CD4-positive, alpha-beta T cell treated with Interleukin-17A for 1 hour (primary cell): ENCODE measurements at places on chromosomes 12 and 14.

DNA sequence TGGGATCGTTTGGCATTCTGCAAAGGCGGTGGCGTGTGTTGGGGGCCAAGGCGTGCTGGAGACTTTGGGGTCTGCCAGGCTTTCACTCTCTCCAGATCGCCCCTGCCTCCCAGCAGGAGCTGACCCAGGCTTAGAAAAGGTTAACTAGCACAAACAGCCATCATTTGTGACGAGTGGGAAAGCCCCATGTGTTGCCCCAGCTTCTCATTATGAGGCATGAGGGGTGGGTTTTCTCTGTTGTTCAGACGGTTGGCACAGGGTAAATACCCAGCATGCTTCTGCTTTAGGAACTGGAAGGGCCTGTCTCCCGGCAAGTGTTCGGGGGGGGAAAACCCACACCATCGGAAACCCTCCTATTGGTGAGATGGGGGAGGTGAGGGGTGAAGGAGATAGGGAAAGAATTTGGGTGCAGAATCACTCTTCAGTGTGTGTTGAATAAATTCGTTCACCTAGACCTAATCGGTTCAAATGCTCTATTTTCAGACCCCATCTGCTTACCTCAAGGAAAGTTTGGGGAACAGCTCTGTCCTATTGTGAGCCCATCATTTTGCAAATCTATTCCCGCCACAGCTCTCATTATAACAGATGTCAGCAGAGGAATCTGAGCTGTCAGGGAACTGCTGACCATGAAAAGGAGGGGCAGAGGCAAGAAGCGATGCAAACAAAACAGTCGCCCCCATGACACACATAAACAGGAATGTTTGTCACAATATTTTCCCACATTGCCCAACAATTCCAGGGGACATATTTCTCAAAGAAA is 34.7 kb upstream of the C12orf42 start:
- no peak for DNase-seq

DNA sequence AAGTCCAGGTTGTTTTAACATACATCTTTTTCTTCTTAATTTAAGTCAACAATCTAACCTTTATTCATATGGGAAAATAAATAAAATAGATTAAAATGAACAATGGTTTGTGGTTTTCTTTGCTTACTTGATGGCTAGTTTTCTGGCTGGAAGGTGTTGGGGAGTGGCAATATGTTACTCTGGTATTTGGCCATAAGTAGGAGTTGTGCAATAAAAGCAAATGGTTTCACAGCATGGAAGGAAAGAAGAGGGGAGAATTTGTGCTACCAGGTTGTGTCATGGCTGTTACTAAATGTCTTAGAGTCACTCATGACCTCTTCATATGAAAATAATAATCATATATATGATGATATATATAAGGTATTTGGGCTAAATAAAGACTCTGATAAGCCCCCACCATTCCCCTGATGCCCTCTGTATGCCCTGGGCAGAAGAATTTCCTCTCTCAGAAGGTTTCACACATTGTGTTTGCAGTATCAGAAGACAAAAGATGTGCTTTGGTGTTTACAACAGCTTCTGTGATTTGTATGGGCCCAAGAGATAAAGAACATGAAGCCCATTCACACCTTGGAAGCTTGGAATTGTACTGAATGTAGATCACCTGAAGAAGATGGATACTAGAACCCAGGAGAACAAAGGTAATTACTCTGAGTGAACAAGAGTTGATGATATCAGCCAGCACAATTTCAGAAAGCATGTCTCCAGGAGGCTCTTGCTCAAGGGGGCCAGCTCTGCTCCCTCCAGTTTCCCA is 160.9 kb downstream of the ALG10B start:
- no peak for DNase-seq

DNA sequence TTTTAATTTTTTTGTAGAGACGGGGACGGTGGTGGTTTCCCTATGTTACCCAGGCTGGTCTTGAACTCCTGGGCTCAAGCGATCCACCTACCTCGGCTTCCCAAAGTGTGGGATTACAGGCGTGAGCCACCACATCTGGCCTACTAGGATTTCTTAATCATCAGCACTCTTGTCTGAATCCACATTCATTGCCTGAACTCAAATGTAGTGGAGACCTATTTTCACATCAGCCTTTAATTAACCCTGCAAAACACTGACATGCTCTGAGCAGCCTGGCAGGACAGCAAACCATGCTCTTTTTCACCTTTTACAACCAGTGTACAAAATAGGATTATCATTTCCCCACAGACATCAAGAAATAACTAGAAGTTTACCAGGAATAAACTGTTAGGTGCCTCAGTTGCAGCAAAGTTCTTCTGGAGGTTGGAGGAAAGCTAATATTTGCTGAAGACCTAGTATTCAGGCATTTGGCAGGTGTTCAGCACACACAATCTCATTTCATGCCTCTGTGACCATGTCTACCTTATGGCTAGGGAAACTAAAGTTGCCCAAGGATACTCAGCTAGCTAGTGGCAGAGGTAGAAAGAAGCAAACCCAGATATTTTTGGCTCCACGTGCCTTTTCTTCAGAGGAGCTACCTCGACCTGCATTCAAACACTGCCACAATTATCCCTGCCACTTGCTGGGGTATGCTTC is 37.7 kb downstream of the CFL2 start:
- DNase-seq: no peak

GRCh38 chr14:66238969-66239368 is 247.2 kb upstream of the CCDC196 start:
- no peak for DNase-seq

GRCh38 chr12:27566626-27567025 is 42.6 kb downstream of the PPFIBP1 start:
- no peak for DNase-seq

- DNase-seq: no peak
These were observed 216.1 kb downstream of the MSRB3 start for GRCh38 chr12:65494537-65494936.

DNA sequence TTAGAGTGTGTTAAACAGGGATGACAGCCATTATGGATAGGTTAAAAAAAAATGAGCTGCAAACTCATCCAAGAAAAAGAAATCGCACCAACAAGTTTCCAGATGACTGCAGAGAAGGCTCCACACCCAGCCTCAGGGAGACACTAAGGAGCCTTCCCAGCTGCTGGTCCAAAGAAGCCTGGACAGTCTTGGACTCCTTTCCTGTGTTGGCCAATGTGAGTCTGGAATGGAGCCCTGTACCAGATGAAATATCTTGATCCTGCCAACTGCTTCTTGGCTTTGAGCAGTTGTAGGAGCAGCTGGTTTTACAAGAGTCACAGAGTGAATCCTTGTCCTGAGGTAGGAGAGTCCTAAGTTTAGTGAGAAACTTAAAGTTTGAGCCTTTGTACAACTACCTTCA is 44.5 kb downstream of the SLC38A1 start:
- DNase-seq: no peak

DNA sequence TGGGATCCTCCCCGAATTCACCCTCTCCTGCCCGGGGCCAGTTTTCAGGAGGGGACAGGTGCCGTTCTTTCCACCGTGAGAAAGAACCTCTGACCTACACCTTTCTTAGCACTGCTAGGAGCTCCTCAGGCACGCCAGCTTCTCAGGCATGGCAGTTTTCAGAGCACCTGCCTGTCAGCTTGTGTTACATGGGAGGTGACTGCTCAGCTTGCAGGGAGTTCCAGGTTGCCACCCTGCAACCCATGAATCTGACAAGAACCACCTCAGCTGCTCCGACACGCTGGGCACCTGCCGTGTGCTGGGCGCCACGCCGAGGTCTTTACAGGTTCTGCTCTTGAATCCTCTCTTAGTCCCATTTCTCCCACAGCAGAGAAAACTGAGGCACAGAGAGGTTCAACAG is 12.9 kb downstream of the BRI3BP start:
- DNase-seq: no peak

GRCh38 chr14:103692159-103692558 is 23.1 kb downstream of the XRCC3 start:
- no peak for DNase-seq

GRCh38 chr12:94799136-94799535 is 148.8 kb upstream of the TMCC3 start:
- DNase-seq: no peak

DNA sequence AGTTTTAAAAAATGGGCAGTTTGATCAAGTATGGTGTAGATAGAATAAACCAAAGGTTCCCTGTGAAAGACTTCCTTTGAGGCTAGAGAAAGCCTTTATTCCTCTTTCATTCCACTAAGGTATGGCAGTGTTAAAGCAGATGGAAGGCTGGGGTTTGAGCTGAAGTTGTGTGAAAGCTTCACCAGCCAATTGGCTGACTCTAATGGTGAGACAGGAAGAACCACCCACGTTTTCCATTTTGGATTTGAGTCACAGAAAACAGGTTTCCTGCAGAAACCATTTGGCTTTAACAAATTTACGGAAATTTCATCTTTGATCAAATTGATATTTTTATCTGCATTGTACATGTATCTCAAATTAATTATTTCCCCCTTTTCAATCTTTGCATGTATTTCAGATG is 455.0 kb downstream of the PCNX1 start:
- no peak for DNase-seq

- DNase-seq: no peak
These were observed 42.0 kb downstream of the LGMN start for GRCh38 chr14:92706386-92706785.

- no peak for DNase-seq
These were observed 26.9 kb upstream of the FERMT2 start for GRCh38 chr14:52977798-52978197.

- no peak for DNase-seq
These were observed 63.7 kb downstream of the DNAI7 start for GRCh38 chr12:25131270-25131669.

DNA sequence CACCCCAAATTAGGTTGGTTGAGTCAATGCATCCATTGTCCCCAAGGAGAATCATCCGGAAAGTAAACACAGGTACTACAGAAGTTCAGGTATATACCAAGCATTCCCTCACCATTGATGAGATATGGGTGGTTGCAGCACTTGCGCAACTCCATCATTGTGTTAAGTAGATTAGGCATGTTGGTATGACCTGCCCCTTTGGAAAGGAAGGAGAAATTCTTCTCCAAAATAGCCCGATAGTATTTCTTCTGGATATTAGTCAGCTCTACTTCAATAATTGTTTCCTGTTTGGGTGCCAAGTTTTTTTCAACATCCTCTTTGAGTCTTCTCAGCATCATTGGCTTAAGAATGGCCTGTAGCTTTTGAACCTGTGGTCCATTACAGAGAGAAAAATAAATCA is 21.3 kb upstream of the SUPT16H start:
- DNase-seq: no peak

DNA sequence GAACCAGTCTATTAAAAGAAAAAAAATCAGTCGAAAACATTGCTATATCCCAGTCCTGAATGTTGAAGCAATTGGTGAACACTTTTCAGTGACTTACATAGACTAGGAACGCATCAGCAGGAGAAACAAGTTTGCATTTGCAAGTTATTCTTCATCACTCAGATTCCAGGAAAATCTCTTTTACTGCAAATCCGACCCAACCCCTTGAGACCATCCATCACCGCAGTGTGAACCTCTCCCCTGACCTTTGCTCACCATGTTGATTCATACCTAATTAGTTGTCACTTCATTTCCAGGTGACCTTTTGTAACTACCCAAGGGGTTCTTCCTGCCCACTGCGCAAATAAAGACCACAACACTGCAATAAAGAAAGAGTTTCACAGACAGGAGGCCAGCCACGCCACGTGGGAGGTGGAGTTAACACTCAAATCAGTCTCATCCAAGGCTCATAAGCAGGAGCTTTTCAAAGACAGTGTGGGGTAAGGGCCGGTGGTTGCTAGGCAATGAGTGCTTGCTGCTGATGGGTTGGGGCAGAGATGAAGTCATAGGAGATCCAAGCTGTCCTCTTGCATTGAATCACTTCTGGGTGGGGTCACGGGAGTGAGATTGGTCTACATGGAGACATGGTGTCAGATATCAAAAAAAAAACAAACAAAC is 241.3 kb upstream of the TMEM132C start:
- DNase-seq: no peak

DNA sequence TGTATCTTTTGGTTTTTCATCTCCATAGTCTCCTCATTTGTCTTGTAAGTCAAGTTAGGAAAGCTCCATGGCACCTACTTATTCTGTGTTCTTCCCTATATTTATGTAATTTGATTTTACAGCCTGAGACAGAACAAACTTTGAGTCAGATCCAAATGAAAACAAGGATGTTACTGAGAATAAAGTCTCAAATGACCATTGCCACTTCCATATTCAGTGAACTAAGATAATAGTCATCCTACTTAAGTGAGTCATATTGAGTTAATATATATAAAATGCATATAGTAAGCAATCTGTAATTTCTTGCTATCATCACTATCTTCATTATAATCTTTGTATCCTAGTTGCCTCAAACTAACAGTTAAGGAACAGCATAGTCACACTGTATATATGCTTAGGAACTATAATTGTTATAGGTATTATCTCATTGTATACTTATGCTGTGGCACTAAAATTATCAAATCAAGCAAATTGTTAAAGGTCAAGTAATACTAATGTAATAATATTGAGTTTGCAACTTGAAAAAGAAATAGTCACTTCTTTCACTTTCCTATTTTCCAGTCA is 30.8 kb downstream of the TMTC3 start:
- DNase-seq: no peak

DNA sequence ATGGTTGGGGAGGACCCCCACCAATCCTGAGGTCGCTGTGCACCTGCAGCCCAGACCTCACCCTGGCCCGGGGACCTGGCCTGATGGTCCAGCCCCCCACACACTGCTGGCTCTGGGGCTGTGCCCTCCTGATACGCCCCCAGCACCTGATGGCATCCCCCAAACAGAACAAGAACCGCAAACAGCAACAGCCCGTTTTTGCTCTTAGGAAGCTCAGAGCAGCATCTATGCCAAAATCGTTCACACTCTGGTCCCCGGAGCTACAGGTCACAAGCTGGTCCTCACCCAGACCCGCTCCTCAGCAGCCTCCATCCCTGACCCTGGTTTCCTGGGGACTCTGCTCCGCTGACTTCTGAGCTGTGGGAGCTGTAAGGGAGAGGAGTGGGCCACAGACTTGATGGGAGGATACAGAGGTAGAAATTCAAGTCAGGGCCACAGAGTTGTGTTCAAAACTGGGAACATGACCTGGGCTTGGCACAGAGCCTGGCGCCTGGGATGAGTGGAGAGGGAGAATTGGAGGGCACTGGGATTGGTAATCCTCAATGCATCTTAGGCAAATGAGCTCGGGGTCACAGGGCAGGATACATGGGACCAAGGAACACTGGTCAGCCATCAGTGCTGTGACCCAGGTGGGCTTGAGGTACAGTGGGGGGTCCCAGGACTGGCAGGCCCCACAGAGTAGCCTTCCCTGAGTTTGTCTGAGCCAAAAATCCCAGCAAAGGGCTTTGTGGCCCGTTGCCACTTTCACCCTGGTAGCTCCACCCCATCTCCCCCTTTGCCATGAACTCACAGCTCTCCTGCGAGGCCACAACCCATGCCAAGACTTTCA is 170.9 kb upstream of the RTL1 start:
- no peak for DNase-seq

DNA sequence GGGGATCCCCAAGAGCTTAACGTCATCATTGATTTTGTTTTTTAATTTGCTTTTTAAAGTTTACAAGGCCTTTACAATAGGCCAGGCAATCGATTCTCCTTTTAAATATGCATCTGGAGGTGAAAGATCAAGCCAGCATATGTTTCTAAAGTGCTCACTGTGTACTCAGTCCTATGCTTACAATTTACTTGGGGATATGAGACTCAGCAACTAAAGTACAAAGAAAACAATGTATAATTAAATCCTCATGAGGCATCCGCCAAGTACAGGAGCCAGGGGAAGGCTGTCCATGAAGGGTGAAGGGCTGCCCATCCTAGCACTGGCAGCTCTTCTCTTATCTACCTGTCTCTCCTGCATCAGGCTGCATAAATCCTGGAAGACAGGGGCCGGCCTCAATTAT is 11.8 kb downstream of the CCDC92 start:
- no peak for DNase-seq

GRCh38 chr12:70364695-70365397 is 1.2 kb upstream of the KCNMB4 start:
- DNase-seq: no peak

GRCh38 chr14:103341250-103342129 is 7.5 kb downstream of the EIF5 start:
- DNase-seq: peak; percentile 4
